ENCODE measurements at places on chromosomes 5 and 9.

DNA sequence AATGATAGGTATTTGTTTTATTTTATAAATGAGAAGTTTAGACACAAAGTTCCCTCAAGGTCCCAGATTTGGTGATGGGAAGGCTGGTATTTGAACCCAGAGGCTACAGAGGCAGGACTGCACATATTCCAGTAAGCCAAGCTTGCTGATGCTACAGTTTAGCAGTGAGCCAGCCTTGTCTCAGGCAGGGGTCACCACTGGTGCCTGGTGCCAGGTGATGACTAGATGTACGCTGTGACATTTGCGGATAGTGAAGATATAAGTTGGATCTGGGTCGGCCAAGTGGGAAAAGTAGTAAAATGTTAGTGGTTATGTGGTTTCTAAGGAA lies 143.9 kb downstream of the AOPEP start:
- DNase-seq = no peak

DNA sequence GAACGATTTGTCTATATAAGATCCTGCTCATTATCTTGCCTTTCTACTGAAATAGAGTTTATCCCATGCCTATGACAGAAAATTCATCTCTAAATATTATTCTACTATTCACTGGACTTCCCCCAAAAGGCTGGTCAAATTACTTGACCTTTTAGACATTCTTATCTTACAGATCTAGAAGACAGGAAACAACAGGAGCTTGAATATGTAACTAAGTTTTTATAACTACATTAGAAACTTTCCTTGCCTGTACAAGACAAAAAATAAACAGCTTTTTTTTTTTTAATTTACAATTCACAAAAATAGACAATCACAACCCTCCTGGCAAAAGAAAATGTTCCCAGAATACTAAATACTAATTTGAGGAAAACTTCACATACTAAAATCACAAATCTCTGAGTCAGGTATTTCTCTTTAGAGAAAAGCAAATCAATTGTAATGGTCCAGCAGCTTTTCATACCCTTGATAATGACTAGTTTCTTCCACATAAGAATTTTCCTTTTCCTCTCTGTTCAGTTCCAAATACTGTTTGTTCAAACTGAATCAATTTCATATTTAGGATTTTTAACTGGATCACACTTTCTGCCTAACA lies 68.6 kb downstream of the MLLT3 start:
- DNase-seq = no peak

GRCh38 chr5:106739127-106739526 lies 931.6 kb downstream of the EFNA5 start:
- DNase-seq = no peak

DNA sequence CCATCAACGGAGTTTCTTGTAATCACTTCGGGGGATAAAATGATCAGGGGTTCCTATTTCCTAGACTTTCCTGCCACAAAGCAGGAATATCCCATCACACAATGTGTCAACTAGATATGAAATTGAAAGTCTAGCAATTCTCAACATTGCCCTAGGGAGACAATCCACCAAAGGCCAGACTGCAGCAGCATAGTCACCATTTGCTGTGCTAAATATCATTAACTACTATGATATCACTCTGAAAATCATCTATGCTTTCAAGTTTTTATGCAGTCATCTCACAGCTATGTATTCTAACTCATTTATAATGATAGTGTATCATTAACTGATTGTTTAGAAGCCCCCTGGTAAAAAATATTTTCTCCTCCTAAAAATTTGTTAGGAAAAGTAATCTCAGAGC lies 342.6 kb upstream of the CDH6 start:
- no peak for DNase-seq

- DNase-seq = no peak
Observed at GRCh38 chr9:127825319-127826051, 22.8 kb downstream of the FPGS start.

GRCh38 chr9:78533500-78533899 lies 236.6 kb downstream of the PSAT1 start:
- DNase-seq = no peak

DNA sequence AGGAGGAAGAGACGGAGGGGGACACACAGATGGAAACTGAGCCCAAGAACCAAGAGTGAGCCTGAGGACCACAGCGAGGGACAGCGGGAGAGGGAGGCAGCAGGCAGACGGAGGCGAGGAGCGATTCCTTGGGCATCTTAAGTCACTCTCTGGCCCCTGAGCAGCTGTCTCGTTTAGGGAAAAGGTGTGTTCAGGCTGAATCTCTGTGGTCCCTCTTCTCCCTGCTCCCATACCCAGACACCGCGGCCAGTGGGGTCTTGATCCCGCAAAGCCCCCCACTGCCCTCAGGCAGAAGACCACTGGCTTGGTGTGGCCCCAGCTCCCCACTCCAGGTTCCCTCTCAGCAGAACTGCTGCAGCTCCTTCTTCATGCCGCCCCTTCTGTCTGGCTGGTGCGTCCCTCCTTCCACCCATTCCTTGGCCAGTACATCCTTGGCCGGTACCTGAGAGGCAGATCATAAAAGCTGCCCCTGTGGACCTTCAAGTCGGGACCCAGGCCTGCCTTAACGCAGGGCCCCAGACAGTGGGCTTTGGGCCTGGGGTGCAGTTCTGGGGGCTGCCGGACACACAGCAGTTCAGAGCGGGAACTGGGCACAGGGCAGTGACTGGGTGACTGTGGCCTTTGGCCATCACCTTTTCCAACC lies 5.8 kb upstream of the RALGDS start:
- no peak for DNase-seq

DNA sequence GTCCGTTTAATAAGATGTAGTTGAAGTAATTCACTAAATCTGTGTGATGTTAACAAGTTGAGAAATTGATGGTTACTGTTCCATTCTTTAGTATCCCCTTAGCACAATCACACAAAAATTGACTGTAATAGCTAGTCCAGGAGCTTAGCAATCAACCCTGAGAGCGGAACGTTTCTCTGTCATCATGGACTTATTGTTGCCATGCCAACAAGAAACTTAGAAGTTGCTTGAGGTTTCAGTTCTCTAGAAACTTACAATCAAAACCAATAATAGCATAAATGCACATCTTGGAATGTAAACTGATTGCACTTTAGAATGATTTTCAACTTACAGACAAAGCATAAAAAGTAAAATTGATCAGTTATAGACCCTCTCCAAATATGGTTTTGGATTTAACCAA lies 125.4 kb upstream of the ANKH start:
- peak; percentile 39 for DNase-seq

- no peak for DNase-seq
Observed at GRCh38 chr5:176530393-176530982, 6.7 kb downstream of the RNF44 start.

DNA sequence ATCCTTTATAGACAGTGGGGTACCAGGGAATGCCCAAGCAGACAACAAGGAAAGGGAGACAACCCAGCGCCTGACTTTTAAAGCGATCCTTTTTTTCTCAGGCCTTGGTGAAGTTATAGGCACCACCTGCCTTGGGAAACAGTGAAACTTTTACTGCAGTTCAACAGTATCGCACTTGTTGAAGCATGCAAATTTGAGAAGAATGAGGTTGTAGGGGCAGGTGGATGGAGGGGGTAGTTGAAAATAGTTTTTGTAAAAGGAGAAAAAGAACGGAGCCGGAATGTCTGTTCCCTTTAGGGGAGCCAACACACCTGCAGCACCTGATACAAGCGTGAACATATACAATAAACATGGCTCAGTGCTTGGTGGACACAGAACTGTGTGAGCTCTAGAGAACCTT lies 190.2 kb upstream of the NR3C1 start:
- no peak for DNase-seq

- no peak for DNase-seq
Observed at GRCh38 chr5:148491793-148492184, 108.0 kb downstream of the FBXO38 start.

DNA sequence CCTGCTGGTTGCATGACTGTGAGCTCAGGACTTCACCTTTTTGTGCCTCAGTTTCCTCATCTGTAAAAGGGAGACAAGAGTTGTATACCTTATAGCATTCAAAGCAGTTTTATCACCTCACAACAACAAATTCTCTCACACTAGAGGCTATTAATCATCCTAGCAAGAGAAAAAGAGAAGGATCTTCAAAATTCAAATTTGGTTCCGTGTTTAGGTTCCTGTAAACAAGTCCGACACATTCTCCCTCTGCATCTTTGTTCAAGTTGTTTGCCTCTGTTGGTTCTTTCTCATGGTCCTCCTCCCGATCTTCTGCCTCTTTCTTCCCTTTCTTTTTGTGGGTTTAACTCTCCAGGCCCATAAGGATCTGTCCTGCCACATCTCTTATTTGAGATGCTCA lies 218.0 kb downstream of the PIK3R1 start:
- no peak for DNase-seq

GRCh38 chr5:153367466-153367865 lies 123.0 kb upstream of the GRIA1 start:
- DNase-seq = no peak

DNA sequence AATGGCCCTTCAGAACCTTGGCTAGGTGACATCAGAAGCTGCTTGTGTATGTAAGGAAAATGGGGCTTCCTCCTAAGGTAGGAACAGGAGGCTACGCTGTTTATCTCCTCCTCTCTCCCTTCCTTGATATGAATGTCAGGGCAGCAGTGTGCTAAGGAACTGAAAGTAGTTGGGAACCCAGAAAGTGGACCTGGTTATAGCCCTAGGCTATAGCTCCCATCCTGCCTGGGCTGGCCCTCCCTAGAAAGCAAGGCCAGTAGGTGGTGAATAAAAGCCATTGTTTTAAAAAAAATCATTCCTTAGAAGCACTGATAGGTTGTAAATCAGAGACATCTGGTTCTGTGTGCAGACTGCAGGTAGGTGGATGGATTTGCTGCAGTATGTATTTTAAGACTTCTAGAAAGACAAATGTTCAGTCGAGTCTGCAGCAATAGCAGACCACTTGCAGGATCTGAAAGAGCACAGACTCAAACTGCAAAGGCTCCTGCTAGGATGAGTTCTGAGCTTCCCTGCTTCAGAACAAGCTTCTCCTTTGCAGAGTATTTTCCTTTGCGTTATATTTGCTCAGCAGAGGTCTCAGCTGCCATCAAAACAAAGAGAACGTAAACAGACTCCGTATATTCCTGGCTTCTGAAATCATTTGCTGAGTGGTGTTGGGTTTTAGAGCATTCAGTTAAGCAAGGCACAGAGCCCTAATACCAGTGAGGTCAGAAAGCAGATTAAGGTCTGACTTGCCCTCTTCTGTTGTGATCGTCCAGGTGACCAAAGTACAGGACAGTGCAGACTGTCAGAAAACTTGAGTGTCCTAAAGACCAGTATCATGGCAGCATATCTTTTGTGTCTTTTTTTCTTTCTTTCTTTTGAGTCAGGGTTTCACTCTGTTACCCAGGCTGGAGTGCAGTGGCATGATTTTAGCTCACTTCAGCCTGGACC lies 20.1 kb upstream of the CFAP157 start:
- no peak for DNase-seq

- DNase-seq = no peak
Observed at GRCh38 chr9:129841071-129841470, 5.8 kb downstream of the USP20 start.

GRCh38 chr5:156927545-156927944 lies 35.5 kb downstream of the TIMD4 start:
- no peak for DNase-seq

DNA sequence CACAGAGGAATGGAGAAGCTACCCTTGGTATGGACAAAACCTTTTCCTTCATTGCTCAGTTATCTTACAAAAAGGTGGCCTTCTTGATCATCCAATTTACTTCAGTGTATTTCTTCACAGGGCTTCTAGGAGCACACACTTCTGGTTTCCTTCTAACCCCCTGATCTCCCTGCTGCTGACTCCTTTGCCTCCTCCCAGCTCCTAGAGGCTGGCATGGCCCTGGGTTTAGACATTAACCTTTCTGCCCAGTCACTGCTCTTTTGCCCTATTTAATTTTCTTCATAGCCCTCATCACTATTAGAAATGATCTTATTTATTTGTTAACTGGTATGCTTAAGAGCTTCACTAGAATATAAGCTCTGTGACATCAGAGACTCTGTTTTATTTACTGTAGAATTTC lies 63.2 kb downstream of the ANKRD55 start:
- DNase-seq = no peak

DNA sequence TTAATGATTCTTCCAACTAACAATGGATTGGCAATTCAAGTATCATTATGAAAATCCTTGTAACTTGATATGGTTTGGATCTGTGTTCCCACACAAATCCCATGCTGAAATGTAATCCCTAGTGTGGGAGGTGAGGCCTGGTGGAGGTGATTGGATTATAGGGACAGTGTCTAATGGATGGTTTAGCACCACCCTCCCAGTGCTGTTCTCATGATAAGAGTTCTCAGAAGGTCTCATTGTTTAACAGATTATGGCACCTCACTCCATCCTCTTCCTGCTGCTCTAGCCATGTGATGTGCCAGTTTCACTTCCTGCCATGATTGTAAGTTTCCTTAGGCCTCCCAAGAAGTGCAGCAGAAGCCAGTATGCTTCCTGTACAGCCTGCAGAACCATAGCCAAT lies 1116.2 kb upstream of the EDIL3 start:
- DNase-seq = no peak

DNA sequence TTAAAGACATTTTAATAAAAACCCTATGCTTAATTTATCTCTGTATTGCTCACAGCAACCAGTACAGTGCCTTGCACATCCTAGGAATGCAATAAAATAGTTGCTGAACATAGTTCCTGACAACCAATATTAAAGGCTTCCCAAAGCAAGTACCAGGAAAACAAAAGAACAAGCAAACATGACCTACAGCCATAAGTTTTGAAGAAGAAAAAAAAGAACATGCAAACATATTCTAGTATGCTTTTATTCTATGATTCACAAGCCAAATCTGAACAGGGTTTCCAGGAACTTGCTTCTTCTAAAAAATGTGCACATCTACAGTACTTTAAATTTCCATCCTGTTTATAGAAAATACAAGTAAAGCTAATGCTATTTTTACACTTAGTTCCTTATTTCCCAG lies 4.5 kb downstream of the CEMIP2 start:
- DNase-seq = no peak

GRCh38 chr9:87102126-87102525 lies 154.8 kb upstream of the GAS1 start:
- DNase-seq = no peak

- DNase-seq = peak; percentile 34
Observed at GRCh38 chr9:127347831-127348776, 48.9 kb upstream of the SLC2A8 start.
